ENCODE measurements at places on chromosomes 1 and 21.

- H3K4me3 ChIP-seq: no peak overlapping the region
- no peaks in the 10 kb centered on the region for H3K36me3 ChIP-seq
- H3K27ac ChIP-seq: no peak overlapping the region
- no peaks in the 10 kb centered on the region for H3K4me1 ChIP-seq
Observed at GRCh38 chr1:36625935-36626310, 143.2 kb upstream of the CSF3R start.

DNA sequence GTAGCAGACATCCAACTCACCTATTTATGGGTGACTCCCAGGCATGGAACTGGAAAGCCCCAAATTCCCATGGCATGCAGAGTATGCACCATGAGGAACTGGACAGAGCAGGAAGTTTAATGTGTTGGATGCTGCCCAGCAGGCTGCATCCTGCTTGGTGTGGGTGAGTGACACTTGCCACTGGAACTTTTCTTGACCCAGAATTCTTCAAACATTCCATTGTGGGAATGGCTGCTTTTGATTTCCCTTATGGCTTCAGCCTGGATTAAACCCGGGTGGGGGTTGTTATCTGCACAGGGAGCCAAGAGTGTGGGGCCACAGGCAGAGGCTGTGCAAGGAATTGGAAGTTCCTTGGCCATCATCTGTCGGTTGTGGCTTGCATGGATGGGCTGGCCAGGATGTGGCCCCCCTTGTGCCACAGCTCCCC is 26.9 kb upstream of the BACE2 start:
- H3K36me3 ChIP-seq: no peaks in the 10 kb centered on the region
- no peak overlapping the region for H3K4me3 ChIP-seq
- no peaks in the 10 kb centered on the region for H3K27me3 ChIP-seq
- no peak for DNase-seq
- H3K27ac ChIP-seq: no peak overlapping the region
- no peaks in the 10 kb centered on the region for H3K4me1 ChIP-seq

DNA sequence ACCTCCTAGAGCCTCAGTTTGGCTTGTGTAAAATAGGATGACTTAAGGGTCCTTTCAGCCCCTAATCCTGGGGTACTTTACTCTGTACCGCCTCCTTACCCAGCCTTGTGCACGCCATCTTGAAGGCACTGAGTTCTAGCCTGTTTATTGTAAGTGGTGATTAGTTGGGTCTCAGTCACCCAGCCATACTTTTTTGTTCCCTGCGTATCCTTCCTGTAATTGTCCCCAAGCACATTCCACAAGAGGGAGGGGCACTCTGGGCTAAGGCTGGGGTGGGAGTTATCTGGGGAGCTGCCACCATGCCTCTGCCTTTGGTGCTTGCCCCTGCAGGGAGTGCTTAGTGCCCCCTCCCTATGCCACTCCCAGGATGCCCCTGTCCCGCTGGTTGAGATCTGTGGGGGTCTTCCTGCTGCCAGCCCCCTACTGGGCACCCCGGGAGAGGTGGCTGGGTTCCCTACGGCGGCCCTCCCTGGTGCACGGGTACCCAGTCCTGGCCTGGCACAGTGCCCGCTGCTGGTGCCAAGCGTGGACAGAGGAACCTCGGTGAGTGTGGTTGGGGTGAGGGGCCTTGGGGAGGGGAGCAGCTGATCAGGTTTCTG is 856 bp downstream of the FDPS start:
- H3K27me3 ChIP-seq: no peaks in the 10 kb centered on the region
- peak overlapping the region; percentile 97 for H3K27ac ChIP-seq
- H3K4me3 ChIP-seq: peak overlapping the region; percentile 97
- no peak for DNase-seq

DNA sequence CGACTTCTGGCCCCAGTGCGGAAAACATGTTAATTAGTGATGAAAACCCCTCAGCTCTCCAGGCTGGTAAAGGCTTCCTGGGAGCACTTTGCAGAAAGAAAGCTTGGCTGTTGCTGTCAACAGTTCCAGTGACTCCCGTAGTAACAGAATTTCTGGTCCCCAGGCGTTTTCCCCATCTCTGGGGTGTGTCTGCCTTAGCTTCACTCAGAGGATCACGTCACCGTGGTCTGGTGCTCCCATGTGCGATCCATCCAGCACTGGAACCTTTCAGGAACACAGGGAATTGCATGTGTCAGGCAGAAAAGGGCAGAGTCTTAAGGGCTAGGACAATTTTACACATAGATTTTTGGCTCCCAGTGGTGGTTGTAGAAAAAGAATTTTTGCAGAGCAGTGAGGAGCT is 470.4 kb upstream of the USP24 start:
- no peaks in the 10 kb centered on the region for H3K36me3 ChIP-seq
- DNase-seq: no peak
- no peak overlapping the region for H3K4me3 ChIP-seq
- H3K27ac ChIP-seq: no peak overlapping the region

GRCh38 chr1:204042516-204042915 is 30.4 kb upstream of the SOX13 start:
- DNase-seq: no peak
- H3K4me3 ChIP-seq: no peak overlapping the region

- H3K27me3 ChIP-seq: peaks cover 38% of the 10 kb centered on the region
- no peaks in the 10 kb centered on the region for H3K4me1 ChIP-seq
- H3K36me3 ChIP-seq: no peaks in the 10 kb centered on the region
- no peak for DNase-seq
Observed at GRCh38 chr1:61579802-61580201, 145.1 kb downstream of the TM2D1 start.
